ENCODE measurements at places on chromosomes 3 and 15.

GRCh38 chr15:55741833-55742497 is 987 bp downstream of the PRTG start:
- no peak for DNase-seq

DNA sequence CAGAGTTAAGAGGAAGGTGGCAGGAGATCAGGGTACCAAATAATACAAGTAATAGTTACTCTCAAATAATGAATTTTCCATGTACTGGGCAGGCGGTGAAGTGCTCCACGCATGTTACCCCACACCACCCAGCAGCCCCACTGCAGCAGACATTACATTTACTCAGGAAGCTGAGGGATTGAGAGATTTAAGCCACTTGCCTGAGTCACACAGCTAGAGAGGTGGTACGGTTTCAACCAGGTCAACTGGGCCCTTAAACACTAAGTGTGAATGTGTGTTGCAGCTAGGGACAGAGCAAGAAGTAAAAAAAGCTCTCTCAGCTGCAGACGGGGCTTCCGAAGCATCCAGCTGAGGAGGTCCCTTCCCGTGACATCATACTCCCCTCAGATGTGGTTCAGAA is 91.3 kb downstream of the PRICKLE2 start:
- DNase-seq = no peak

DNA sequence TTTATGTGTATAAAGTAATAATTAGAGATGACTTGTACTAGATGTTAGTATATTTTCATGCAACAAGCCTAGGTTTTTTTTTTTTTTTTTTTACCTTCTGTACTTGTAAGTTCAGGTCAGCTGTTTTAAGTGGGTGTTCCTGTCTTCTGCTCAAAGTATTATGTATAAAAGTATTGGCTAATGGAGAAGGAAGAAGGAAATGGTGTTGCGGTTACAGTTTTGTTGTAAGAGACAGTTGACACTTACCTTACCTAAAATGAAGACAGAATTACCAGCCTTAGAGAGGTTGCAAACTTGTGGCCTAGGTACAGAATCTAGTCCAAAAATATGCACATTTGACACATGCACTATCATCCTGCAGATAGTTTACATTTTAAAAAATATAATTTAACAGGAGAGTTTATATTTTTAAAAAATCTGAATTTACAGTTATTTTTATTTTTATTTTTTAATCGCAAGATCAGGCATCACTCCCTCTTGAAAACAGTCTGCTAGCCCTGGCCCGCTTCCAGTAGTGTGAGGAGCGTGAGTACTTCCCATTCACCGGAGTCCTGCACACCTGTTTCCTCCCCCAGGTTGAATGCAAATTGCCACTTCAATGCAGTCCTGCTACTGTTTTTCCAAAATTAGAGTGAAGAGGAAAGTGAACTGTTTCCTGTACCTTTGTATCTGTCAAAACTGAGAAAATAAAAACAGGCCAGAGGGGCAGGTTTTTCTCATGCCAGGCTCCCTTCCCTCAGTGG is 224.3 kb upstream of the SOX2 start:
- no peak for DNase-seq

GRCh38 chr15:47652328-47652727 is 65.0 kb upstream of the SEMA6D start:
- no peak for DNase-seq

DNA sequence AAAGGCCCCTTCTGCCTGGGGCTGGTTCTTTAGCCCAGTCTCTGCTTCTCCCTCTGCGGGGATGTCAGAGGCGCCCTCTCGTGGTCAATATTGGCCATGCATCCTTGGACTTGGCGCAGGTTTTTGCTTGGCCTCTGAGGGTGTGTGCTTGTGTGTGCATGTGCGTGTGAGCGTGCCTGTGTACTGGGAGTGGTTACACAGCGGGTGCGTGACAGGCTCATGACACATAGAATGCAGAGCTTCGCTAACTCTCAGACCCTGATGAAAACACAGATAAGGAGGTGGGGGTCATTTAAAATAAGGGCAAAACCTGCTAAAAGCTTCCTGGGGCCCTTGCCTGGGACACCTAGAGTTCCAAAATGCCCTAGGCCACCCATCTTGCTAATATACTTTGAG is 160.9 kb downstream of the SMAD6 start:
- peak; percentile 91 for DNase-seq
